Eye (tissue), 1 donor: ENCODE measurements at places on chromosomes 12 and 14.

DNA sequence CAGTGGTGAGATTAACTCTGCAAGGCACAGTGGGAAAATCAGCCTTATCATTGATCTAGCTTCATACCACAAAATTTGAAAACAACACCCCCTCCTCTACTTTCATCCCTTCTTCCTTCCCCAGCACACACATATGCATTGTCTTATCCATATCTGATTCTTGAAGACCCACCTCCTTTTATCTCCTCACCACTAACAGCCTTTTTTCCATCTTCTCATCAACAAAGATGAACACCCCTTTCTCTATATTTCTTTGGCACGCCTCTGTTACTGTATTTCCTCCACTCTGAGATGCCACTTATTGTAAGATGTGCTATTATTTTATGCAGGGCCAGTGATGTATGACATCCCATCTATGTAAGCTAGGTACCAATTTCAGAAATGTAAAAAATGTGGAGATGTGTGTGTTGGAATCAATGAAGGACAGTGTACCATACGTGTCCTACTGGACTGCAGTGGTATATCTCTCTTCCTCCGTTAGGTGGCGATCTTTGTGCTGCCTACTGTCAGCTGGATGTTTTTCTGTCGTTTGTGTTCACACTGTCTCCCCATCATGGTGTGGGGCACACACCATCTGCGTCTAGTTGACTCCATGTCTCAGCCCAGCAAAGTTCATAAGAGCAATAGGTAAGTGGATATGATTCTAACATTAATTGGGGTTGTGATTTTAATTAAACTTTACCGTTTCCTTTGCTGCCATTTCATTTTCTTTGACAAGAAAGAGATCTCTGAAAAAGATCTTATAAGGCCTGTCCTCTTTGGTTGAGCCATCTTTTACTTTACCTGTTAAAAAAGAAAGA is 24.0 kb downstream of the CCDC38 start:
- peak; percentile 70 for DNase-seq

- no peak for DNase-seq
Observed at GRCh38 chr14:81401420-81402122, 1.4 kb upstream of the STON2 start.

- DNase-seq = no peak
Observed at GRCh38 chr12:99339663-99340062, 307.9 kb upstream of the GARIN6 start.

- DNase-seq = no peak
Observed at GRCh38 chr12:48643011-48643410, 39.0 kb downstream of the KANSL2 start.

DNA sequence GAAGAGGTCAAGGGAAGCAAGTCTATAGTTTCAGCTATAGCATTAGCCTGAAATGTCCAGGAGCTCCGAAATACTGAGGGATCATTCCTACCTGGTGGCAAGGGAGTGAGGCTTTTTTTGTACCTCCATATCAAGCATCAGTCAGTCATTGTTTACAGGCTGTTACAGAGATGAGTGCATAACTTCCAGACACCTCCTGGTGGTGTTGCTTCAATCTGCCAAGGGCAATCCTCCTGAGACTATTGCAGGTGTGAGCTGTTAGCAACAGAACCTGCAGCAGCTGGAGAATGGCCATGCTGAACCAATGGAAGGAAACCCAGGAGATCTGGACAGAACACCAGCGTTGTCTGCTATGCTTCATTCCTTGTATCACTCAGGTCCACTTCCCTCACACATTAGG is 80.0 kb upstream of the SLC8A3 start:
- DNase-seq = no peak

DNA sequence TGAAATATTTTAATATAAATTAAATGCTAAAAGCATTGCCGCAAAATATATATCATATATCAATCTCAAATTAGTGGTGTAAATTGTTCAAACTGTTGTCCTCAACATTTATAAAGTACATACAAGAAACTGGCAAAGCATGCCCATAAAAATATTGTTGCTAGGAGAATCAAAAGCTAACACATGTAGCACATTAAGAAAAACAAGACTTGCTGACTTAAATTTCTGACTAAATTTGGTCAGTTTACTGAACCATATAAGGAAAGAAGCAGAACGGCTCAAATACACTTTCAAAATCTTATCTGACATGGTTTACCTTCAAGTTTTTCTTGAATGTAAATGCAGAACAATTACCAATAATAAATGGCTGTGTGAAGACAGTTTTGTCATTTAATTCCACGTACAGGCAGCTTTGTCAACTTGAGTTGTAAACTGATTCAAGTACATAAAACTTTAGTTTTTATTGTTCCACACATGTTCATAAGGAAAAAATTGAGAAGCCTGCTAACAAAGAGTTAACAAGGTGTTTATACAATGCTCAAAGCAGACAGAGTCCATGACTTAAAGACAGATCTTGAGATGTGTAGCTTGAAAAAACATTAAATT is 50.4 kb downstream of the PPP1R12A start:
- DNase-seq = no peak

GRCh38 chr12:62207248-62207647 is 53.0 kb upstream of the USP15 start:
- no peak for DNase-seq

GRCh38 chr12:22687361-22688076 is 62.5 kb downstream of the ETNK1 start:
- DNase-seq = no peak

DNA sequence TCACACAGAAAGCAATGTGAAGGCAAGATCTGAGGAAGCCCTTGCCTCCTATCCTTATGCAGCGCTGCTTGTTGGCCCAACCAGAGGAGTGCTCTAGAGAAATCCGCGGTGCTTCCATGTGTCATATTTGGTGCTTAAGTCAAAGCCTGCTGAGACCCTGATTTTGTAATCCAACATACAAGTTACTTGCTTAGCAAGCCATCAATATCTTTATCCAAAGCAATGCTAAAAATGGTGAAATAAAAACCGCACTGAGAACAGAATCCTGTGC is 250.0 kb downstream of the MED13L start:
- DNase-seq = no peak

DNA sequence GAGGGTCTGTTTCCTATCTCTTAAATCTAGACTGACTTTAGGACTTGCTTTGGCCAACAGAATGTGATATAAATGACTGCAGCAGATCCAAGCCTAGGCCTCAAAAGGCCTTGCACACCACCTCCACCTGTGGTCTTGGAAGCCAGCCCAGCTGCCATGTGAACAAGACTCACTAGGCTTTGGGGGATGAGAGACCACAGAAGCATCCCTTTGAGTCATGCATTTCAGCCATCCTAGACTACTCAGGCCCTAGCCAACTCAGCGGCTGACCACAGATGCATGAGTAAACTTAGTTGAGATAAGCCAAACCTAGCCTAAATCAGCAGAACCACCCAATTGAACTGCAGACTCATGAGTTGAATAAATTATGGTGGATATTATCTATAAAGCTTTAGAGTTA is 87.7 kb downstream of the KCNH5 start:
- DNase-seq = no peak

DNA sequence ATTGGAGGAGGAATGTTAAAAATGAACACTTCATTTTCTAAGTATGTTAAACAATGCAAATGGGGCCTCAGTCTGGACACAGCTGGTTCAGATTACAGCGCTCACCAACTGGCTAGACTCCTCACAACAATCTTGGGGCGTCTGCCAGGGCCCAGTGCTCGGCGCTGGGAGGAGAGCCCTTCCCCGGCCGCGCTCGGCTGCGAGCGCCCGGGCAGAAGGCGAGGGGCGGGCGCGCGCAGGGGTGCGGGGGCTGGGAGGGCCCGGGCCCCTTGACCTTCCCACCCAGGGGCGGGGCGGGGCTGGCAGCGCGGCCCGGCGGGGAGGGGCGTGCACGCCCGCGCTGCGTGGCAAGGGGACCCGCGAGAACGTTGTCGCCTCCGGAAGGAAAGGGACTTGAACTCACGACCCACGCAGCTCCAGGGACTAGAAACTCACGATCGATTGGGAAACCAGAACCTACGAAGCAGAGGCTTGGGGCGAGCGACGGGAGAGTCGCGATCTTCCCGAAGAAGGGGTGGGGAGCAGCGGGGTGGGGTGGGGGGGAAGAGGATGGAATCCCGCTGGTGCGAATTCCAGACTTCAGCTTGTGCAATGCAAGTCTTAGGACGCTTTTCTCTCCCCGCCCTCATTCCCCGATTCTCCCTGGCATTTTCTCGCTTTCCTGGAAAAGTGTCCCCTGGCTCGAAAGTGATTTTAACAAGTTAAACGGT is at the start of gene FBLN5:
Gene FBLN5, minus strand, starts transcription at position 220 of the 710 bp plus-strand sequence. CDS start 465 bp downstream, outside the sequence.
- DNase-seq = peak; percentile 72

DNA sequence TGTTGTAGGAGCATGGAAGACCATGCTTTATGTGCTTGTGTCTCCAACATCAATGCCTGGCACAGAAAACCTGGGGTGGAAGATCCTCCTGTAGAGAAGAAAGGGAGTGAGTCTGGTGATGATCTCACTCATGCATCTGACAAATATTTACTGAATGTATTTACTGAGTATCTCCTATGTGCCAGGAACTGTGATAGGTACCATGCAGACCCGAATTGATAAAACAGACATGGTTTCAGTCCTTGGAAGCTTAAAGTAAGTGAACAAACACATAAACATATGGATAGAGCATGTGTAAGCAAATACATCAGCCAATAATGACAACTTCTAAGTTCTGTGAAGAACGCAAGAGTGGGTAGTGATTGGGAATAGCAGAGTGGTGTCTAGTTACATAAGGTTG is 117.0 kb upstream of the CCDC198 start:
- DNase-seq = no peak

DNA sequence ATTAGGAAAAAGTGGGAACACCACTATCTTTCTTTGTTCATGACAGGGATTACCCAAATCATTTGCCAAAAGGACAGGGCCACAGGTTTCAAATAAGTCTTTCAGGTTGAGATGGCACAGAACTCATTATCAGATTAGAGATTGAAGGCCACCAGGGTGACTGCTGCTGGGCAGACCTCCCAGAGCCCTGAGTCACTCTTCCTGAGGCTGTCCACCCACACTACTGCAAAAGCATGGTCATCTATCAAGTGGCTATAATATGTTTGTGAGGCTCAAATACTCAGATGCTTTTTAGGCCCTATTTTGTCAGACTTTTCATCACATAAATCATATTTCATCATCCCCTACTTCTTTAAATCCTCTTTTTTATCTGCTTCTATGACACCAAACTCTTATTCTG is 155.3 kb upstream of the CCDC196 start:
- DNase-seq = no peak

- no peak for DNase-seq
Observed at GRCh38 chr14:91272341-91273272, 28.1 kb upstream of the GPR68 start.

DNA sequence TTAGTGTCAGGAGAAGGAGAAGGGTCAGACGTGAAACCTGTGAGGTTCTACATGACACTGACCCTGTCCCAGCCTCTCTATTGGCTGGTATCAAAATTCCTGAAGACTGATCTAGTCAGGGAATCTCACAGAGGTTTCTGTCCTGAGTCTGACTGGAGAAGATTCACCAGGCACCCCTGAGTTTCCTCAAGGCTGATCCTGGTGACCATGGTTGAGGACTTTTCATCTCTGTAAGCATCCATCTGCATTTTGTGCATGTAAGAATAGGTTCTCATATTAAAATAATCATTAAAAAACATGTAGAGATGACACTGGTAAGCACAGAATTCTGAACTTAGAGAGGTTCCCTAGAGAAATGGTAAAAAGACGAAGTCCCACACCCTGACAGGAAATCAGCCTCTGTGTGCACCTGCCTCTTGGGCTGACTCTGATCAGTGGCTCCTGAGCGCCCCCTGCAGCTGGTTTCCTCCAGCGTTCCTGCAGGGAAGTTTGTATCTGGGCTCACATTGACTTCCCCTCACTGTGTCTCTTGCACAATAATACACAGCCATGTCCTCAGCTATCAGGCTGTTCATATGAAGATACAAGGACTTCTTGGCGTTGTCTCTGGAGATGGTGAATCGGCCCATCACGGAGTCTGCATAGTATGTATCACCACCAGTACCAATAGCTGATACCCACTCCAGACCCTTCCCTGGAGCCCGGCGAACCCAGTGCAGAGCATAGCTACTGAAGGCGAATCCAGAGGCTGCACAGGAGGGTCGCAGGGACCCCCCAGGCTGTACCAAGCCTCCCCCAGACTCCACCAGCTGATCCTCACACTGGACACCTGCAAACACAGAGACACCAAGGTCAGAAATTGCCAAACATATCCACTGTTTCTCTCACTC is 991.9 kb downstream of the TMEM121 start:
- DNase-seq = no peak

DNA sequence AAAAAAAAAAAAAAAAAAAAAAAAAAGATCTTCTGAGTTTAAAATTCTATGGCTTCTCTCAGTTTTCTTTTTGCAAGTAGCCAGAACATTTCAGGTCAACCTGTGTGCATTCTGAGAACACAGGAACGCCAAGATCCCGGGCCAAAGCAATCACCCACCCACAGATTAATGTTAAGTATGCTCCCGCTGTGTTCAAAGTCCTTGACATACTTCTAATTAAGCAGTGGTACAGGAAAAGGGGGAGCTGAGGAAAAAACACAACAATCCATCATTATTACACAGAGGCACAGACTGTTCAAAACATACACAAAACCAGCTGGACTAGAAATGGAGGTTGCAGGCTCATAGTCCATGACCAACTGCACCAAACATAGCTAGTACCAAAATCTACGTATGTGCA is 2.8 kb downstream of the FBXO21 start:
- no peak for DNase-seq

DNA sequence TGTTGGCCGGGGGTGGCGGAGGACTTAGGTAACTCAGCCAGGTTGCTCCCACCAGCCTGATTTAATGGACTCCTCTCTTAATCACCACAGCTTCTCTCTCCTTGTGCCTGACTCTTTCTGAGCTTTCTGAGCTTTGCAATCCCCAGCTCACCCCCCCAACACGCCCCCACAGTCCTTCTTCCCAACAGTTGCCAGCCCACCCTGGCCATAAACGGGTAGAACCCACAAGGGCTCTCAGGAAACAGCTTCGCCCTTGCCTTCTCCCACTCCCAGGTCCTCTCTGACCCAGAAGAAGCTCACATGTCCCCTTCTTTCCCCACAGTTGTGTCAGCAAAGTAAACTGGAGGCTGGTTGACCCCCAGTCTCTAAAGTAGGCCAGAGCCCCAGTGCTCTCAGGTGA is 32.9 kb downstream of the ZFP36L1 start:
- DNase-seq = no peak
